ENCODE measurements at places on chromosomes 16 and 17.

DNA sequence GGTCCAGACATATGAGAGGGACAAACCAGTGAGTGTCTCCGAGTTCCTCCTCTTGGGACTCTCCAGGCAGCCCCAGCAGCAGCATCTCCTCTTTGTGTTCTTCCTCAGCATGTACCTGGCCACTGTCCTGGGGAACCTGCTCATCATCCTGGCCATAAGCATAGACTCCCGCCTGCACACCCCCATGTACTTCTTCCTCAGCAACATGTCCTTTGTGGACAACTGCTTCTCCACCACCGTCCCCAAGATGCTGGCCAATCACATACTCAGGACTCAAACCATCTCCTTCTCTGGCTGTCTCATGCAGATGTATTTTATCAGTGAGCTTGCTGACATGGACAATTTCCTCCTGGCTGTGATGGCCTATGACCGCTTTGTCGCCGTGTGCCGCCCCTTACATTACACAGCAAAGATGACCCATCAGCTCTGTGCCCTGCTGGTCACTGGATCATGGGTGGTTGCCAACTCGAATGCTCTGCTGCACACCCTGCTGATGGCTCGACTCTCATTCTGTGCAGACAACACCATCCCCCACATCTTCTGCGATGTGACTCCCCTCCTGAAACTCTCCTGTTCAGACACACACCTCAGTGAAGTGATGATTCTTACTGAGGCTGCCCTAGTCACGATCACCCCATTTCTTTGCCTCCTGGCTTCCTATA, 19.2 kb downstream of the ZNF200 start:
- no peaks in the 10 kb centered on the region for H3K4me1 ChIP-seq
- no peak overlapping the region for H3K4me3 ChIP-seq
- H3K27me3 ChIP-seq = no peaks in the 10 kb centered on the region
- H3K36me3 ChIP-seq = no peaks in the 10 kb centered on the region
- H3K27ac ChIP-seq = no peak overlapping the region

GRCh38 chr16:31385680-31386079, 7.5 kb upstream of the ITGAD start:
- no peaks in the 10 kb centered on the region for H3K36me3 ChIP-seq
- no peak overlapping the region for H3K27ac ChIP-seq
- H3K4me3 ChIP-seq = no peak overlapping the region
- no peaks in the 10 kb centered on the region for H3K27me3 ChIP-seq
- peaks cover 2% of the 10 kb centered on the region for H3K4me1 ChIP-seq

DNA sequence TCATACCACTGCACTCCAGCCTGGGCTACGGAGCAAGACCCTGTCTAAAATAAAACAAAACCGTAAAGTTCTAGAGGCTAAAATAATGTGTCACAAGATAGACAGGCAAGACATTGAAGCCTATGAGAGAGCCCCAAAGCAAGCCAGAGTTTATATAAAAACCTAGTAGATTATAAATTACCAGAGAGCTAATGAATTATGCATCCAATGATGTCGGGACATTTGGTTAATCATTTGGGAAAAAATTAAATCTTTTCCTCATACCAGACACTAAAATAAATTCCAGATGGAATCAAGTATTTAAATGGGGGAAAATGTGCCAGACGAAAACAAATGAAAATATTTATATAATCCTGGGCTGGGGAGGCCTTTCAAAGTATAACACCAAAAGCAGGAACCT, 24.2 kb downstream of the CCDC40 start:
- H3K4me3 ChIP-seq = no peak overlapping the region
- H3K27me3 ChIP-seq = no peaks in the 10 kb centered on the region
- peaks cover 8% of the 10 kb centered on the region for H3K36me3 ChIP-seq
- DNase-seq = no peak
- peaks cover 6% of the 10 kb centered on the region for H3K4me1 ChIP-seq

- H3K36me3 ChIP-seq = no peaks in the 10 kb centered on the region
- H3K27me3 ChIP-seq = no peaks in the 10 kb centered on the region
- no peak for DNase-seq
- H3K4me3 ChIP-seq = no peak overlapping the region
These were observed 18.3 kb upstream of the TMEM92 start for GRCh38 chr17:50255766-50256635.
